ENCODE measurements at places on chromosomes 1 and 21. TPM values are rescaled to one million over a fixed set of nuclear protein-coding genes. Genes with fewer than 3 reads are reported as not detected.

DNA sequence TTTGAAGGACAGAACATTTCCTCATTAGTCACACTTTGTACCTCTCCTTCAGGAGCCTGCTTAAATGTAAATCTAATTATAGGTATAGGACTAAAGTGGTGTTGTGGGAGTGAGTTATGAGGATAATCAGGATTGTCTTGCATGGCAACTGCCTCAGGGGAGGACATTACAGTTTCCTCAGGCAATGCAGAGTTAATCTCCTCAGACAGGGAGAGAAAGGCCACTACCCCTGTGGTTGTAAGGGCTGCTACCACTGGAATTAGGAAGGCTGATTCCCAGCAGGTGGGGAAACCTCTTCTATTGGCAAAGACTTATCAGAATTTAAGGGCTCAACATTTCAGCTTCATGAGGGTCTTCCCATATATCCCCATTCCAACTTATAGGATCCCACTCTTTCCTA, 286.8 kb upstream of the PBX1 start:
- no peaks in the 10 kb centered on the region for H3K27me3 ChIP-seq
- no peak for DNase-seq
- H3K36me3 ChIP-seq, result no peaks in the 10 kb centered on the region

DNA sequence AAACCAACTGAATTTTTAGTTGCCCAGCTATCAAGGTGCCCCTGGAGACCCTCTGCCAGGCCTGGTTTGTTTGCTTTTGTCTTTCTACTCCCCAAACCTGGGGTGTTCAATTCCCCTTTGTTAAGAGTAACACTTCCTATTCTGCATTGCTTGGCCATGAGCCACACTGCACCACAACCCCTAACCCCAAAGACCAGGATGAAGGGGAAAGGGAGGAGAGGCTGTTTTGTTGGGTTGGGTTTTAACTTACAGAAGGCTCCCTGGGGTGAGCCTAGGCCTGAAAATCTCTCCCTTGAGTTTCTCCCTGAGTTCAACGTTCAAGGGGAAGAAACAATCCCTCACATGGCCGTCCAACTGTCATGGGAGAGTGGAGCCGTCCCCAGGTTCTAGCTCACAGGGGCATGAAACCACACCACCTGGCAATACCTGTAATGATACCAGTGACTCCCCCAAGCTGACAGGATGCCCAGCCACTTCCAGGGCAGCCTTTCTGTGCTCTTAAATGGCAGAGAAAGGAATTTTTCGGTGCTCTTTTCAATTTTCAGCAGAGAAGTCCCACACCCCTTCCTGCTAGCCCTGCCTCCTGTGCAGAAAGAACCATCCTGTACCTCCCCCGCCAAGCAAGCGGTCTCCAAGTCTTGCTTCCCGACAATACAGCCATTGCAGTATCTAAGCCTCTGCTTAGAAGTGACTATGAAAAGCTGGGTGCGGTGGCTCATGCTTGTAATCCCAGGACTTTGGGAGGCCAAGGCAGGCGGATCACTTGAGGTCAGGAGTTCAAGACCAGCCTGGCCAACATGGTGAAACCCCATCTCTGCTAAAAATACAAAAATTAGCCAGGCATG, 14.9 kb downstream of the SLC45A3 start:
- H3K27ac ChIP-seq, result no peak overlapping the region
- H3K36me3 ChIP-seq, result no peaks in the 10 kb centered on the region
- no peak for DNase-seq

DNA sequence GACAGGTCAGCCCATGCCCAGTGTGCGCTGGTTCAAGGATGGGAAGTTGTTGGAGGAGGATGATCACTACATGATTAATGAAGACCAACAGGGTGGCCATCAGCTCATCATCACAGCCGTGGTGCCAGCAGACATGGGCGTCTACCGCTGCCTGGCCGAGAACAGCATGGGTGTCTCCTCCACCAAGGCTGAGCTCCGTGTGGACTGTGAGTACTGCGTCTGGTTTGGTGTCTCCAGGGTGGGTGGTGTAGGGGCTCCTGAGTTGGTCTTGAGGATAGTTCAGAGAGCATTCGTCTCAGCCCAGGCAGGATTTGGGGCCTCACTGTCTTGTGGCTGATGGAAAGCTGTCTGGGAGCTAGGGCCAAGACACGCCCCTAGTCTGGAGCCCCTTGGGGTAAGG, 83.2 kb downstream of the TRIM11 start:
- no peaks in the 10 kb centered on the region for H3K4me1 ChIP-seq
- no peaks in the 10 kb centered on the region for H3K27me3 ChIP-seq
- no peak overlapping the region for H3K4me3 ChIP-seq
- no peak overlapping the region for H3K27ac ChIP-seq

The MEGF6 gene
- total RNA-seq, result 61.7 TPM

The LAMC1 gene
- total RNA-seq, result 178 TPM

The CCDC24 gene
- total RNA-seq, result 14.9 TPM

The SPATA21 gene
- total RNA-seq, result not detected

- peaks cover 4% of the 10 kb centered on the region for H3K4me1 ChIP-seq
- no peak overlapping the region for H3K27ac ChIP-seq
- no peaks in the 10 kb centered on the region for H3K36me3 ChIP-seq
Observed at GRCh38 chr1:233364695-233365539, 37.4 kb downstream of the MAP3K21 start.

The HTR1D gene
- 0.92 TPM for total RNA-seq

GRCh38 chr1:92502247-92502646, 15.5 kb upstream of the GFI1 start:
- H3K36me3 ChIP-seq, result no peaks in the 10 kb centered on the region
- no peak overlapping the region for H3K27ac ChIP-seq
- no peaks in the 10 kb centered on the region for H3K4me1 ChIP-seq

- H3K4me3 ChIP-seq, result no peak overlapping the region
- H3K36me3 ChIP-seq, result no peaks in the 10 kb centered on the region
- DNase-seq, result no peak
- peaks cover 10% of the 10 kb centered on the region for H3K27me3 ChIP-seq
- H3K4me1 ChIP-seq, result peaks cover 26% of the 10 kb centered on the region
- no peak overlapping the region for H3K27ac ChIP-seq
Observed at GRCh38 chr21:37555672-37556261, 189.2 kb downstream of the DYRK1A start.

The FNBP1L gene
- 119 TPM for total RNA-seq

The NBPF10 gene
- total RNA-seq, result 4.9 TPM

- H3K27me3 ChIP-seq, result peaks cover 28% of the 10 kb centered on the region
- H3K4me3 ChIP-seq, result no peak overlapping the region
- H3K4me1 ChIP-seq, result no peaks in the 10 kb centered on the region
- no peaks in the 10 kb centered on the region for H3K36me3 ChIP-seq
Observed at GRCh38 chr1:47036764-47037163, 13.3 kb downstream of the CYP4X1 start.

DNA sequence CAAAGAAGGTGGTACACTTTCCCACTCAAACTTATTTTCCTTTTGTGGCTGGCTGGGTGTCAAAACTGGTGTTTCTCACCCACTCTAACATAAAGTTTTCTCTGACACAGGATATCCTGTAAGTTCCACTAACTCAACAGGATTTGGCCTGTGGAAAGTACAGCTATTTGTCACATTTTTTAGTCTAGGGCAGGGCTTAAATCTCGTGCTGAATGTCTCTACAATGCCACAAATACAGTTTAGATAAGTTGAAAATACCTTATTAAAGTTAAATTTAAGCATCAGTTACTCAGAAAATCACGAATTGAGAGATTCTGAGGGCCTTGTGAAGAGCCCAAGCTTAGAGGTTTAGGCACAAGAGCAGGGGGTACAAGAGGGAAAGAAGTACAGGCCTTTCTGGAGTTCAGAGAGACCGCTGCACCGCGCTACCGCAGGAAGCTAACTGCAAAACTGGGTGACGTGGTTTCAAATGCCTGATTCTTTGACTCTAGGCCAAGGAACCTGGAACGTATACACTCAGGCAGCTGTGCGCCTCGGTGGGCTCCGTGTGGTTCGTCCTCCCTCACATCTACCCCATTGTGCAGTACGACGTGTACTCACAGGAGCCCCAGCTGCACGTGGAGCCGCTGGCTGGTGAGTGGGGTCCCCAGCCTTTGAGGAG, 23.4 kb upstream of the PWP2 start:
- H3K4me1 ChIP-seq, result peaks cover 17% of the 10 kb centered on the region
- peaks cover 27% of the 10 kb centered on the region for H3K36me3 ChIP-seq
- H3K27ac ChIP-seq, result peak overlapping the region; percentile 99
- peak overlapping the region; percentile 78 for H3K4me3 ChIP-seq
- DNase-seq, result no peak

The RIMKLA gene
- 2.3 TPM for total RNA-seq

The TEX38 gene
- total RNA-seq, result not detected

DNA sequence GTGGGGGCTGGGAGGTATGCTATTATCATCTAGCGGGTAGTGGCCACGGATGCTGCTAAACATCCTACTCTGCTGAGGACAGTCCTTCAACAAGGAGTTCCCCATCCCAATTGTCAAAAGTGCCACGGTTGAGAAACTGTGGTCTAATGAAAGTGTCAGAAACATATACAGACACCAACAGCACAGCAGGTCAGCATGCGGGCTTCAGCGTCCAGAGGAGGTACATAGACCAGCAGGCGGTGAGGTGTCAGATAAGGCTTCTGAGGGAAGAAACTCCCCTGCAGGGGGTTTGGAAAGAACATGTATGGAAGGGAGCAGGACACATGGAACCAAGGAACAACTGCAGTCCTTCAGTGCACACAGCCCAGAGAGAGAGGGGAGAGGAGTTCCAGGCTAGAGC, 4.8 kb upstream of the TTC4 start:
- peaks cover 6% of the 10 kb centered on the region for H3K4me1 ChIP-seq
- DNase-seq, result no peak
- H3K27me3 ChIP-seq, result peaks cover 64% of the 10 kb centered on the region
- no peak overlapping the region for H3K27ac ChIP-seq

DNA sequence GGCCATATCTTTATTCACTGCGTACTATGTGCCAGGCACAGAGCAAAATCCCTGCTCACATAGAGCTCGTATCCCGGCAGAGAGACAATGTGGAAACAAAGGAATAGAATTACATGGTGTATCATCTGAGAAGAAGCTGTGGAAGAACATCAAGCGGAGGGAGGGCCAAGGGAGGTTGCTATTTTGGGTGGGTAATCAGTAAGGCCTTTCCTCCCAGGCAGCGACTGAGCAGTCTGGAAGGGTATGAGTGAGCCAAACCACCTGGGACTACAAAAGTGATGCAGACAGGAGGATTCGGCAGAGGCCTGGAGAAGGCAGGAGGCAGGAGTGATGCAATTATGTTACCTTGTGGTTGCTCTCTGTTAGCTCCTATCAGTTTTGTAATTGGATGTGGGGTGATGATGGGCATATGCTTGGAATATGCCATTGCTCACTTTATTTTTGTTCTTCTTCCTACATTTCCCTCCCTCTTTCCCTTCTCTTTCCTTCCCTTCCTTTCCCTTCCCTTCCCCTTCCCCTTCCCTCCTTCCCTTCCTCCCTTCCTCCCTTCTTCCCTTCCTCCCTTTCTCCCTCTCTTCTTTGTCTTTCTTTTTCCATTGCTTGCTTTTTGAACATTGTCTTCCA, 172.9 kb downstream of the DISC1 start:
- H3K4me3 ChIP-seq, result no peak overlapping the region
- no peaks in the 10 kb centered on the region for H3K4me1 ChIP-seq
- no peak for DNase-seq
- no peaks in the 10 kb centered on the region for H3K27me3 ChIP-seq

The KCNJ9 gene
- not detected for total RNA-seq

- H3K27ac ChIP-seq, result peak overlapping the region; percentile 34
- H3K36me3 ChIP-seq, result no peaks in the 10 kb centered on the region
Observed at GRCh38 chr1:227928811-227929375, 18.8 kb downstream of the WNT9A start.

DNA sequence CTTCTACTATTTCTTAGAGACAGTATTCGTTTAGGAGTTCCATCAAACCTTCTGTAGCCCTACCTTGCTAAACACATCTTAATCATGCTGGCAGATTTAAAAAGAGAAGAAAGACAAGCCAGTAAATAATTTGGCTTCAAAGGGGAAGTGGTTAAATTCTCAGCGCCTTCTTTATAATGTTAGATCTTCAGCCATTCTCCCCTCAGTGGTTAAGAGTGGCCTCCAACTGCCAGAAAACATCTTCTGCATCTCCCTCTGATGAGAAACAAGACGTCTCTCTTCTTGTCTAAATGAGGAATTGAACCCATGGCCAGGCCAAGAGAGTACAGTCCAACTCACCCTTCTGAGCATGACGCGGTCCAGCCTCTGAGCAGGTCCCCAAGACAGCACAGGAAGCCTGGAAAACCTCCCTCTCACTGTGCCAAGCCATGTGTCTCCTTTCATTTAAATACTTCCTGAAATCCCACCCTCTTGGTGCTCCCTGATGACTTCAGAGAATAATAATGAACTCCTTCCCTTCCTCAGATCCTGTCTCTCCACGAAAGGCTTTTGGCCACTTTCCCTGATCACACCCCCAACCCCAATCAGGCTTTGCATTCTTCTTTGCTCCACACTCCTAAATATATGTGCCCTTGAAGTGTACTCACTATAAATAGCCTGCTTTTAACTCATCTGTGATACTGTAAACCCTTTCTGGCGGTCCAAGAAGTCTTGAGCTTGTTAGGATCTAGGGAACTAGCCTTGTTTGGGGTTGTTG, 16.4 kb upstream of the LRRC52 start:
- DNase-seq, result no peak
- no peaks in the 10 kb centered on the region for H3K36me3 ChIP-seq
- H3K4me1 ChIP-seq, result peaks cover 6% of the 10 kb centered on the region
- H3K4me3 ChIP-seq, result no peak overlapping the region
- peaks cover 11% of the 10 kb centered on the region for H3K27me3 ChIP-seq

The CLEC20A gene
- not detected for total RNA-seq

DNA sequence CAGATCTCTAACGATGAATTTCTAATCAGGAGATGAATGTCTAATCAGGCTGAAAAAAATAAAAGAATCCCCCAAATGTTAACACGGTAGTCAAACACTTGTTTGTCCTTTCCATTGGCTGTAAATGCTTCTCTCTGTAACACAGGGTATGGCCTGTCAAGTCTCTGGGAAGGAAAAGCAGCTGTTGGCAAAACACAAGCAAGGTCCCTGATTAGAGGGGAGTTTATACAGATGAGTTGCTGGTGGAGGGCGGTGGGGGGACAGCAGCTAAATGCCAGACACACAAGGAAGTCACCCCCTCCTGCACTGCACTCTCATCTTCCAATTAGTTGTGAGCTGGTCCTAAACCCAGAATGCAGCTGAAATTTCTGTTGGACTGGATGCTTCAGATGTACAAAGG, 51.0 kb downstream of the PGBD5 start:
- H3K36me3 ChIP-seq, result peaks cover 7% of the 10 kb centered on the region
- DNase-seq, result no peak
- H3K27me3 ChIP-seq, result no peaks in the 10 kb centered on the region
- H3K27ac ChIP-seq, result no peak overlapping the region
- no peaks in the 10 kb centered on the region for H3K4me1 ChIP-seq
- no peak overlapping the region for H3K4me3 ChIP-seq
